ENCODE measurements at places on chromosomes 5 and 9.

GRCh38 chr9:108664309-108665255 lies 191.2 kb downstream of the ACTL7B start:
- DNase-seq: no peak

DNA sequence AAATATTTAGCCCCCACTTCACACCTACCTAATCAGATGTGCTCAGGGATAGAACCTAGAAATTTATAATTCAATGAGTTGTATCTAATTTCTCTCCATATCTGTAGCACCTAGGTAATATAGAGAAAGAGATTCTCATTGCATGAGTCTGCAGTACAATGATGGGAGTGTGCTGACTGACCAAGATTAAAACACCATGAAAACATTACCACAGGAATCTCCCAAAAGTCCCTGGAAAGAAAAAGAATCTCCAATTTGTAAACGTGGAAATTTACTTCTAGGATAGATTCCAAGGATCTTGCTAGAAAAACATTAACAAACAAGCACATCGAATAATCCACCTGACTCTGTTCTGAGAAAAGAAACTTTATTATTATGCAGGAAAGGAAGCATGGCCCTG lies 45.0 kb upstream of the DMRTA1 start:
- DNase-seq: no peak

GRCh38 chr9:91147079-91147708 lies 214.5 kb downstream of the AUH start:
- no peak for DNase-seq

GRCh38 chr9:17669206-17669605 lies 90.3 kb downstream of the SH3GL2 start:
- no peak for DNase-seq

GRCh38 chr9:112554516-112554915 lies 67.9 kb downstream of the KIAA1958 start:
- DNase-seq: peak; percentile 26

GRCh38 chr9:136100700-136101614 lies 5.9 kb upstream of the NACC2 start:
- no peak for DNase-seq

DNA sequence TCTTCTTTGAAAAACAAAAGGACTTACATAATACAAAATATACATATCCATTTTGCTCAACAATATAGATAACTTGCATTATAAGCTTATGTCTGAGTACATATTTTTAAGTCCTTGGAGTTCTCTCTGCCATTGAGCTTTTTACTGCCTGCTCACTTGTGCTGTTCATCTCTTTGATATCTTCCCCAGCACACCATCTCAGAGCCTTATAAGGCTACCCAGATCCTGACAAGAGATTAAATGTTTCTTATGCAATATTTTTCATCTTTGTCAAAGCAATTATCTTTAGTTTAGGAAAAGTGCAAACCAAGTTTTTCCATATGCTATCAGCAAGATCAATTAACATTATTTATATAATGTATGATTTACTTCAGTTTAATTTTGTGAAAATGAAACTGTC lies 60.7 kb upstream of the ITGA1 start:
- no peak for DNase-seq

DNA sequence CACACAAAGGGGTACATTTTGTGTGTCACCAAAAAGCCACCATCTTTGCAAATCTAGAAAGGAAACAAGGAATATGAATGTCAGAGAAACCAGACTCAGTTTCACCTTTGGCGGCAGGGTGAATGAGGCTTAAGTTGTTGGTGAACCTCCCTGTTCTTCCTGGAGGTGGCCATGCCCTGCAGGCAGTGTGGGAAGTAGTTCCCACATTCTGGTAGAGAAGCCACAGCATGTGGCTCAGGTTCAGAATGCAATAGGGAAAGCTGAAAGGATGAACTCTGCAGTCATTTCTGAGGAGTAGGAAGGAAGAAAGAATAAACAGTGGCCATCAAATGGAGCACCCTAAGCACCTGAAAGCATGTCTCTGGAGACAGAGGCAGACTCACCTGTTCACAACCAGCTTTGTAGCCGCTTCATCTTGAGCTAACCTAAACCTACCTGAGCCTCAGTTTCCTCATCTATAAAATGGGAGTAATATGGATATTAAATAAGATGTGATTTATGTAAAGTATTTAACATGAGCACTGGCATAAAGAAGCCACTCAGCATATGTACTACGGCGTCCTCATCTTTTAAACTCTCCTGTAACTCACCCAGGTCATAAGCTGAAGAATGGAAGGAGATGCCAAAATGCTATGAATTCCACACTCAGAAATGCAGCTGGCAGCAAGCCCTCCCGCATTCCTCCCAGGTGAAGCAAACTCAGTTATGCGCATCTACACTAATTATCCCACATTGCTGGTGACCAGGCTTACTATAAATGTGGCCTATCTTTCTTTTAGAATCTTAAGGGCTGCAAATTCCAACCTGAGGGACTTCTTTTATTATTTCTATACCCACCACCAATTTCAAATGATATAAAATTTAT lies 86.0 kb downstream of the ZNF608 start:
- peak; percentile 95 for DNase-seq

GRCh38 chr5:39941416-39941815 lies 516.6 kb upstream of the DAB2 start:
- DNase-seq: no peak

DNA sequence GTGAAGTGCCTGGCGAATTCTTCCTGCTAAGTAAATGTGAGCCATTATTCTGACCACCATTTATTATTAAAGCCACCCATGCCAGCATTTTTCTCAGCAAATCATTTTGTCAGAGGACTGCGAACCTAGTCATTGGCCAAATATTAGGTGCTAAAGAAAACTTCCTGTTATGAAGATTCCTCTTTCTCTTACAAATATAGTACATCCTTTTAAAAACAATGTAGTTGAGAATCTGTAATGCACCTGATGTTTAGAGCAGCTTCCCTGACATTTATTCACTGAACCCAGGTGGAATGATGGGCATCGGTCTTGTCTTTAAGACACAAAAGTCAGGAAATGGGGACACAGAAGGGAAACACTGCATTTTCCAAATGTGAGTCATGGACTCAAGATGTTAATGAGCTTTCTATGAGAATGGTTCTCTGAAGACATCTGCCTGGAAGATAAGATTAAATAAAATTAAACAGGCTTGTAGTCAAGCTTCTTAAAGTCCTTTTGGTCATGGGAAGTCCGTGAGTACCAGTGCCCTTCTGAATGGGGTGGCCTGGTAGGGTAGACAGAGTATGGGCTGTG lies 290.6 kb downstream of the FBXL7 start:
- no peak for DNase-seq

DNA sequence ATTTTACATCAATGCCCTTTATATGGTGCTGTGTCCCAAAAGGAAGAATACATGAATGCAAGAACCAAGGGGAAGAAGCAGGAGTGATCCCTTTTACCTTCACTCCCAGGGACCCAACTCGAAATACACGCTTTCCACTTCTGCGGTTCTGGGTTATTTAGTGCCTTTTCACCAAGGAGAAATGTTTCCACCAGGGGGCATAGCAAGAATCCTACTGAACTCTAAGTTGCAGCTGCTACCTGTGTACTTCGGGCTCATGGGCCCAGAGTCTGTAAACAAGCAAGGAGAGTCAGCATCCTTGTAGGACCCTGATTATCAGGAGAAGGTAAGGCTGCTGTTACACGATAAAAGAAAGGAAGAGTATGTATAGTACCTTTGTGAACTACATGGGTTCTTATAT lies 45.7 kb downstream of the DPYSL3 start:
- no peak for DNase-seq

DNA sequence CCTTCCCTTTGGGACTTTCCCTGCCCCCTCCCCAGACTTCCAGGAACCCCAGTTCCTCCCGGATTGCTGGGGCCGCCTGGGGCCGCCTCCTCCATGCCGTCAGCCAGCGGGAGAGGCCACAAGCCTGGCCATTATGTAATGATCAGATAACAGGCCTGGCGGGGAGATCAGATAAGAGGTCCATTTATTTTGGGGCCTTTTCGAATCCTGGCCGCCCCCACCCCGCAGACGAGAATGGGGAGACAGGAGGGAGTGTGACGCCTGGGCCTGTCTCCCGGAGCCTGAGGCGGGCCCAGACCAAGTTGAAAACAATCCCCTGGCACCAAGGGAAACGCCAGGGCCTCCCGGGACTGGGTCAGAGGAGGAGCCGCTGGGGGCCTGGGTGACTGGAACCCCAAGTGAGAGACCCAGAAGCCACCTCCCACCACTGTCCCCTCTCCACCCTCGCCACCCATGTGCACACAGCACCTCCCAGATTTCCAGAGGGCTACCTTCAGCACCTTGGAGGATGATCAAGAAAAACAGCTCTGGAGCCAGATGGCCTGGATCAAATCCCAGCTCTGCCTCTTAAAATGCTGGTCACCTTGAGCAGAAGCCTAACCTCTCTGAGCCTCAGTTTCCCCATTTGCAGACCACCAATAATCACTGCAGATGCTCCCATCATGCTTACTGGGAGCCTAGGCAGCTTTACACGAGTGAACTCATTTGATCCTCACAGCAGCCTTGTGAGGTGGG lies 7.8 kb downstream of the ENG start:
- peak; percentile 37 for DNase-seq

DNA sequence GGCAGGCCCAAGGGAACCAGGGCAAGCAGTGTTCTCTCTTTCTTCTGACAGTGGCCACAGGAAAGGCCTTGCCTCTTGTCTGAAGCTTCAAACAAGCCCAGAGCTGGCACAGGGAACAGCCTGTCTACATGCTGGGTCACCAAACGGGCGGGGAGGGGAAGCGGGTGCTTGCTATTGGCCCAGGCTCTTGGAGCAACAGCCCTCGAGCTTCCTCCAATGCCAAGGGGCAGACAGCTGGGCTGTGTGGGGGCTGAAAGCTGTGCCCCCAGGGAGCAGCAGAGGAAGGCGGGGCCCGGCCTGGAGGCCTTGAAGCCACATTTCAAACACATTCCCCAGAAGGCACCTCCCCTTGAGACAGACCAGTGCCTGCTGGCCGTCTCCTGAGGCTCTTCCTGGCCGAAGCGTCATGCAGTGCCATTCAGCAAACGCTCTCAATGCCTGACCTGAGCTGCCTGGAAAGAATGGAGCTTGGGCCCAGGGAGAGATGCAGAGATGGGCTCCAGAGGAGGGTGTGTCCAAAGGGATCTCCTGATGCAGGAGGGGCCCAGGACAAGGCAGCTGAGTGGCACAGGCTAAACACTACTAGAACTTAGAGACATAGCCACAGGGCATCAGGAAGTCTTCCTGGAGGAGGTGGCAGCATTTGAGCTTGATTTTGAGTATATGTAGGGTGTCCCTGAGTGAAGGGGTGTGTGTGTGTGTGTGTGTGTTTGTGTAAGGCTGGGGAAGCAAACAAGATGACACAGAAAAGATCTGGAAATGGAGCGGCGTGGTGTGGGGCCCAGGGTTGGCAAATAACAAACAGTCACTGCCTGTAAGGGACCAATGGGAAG lies 2.5 kb downstream of the FIBCD1 start:
- DNase-seq: peak; percentile 29

DNA sequence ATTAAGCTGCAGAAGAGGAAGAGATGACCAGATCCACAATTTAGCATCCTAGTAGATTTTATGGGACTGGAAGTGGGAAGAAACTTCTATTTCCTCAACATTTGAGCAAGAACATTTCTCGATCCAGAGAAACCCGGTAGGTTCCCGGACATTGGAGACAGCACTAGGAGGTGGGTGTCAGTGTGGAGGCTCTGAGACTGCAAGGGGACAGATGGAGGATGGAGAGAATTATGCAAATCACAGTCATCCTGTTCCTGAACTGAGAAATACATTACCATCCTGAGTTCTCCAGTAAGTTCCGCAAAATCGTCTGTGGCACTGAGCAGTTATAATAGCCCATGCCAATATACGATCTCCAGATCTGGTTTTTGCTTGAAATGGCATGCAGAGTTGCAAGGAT lies 25.6 kb downstream of the GLDC start:
- DNase-seq: no peak

DNA sequence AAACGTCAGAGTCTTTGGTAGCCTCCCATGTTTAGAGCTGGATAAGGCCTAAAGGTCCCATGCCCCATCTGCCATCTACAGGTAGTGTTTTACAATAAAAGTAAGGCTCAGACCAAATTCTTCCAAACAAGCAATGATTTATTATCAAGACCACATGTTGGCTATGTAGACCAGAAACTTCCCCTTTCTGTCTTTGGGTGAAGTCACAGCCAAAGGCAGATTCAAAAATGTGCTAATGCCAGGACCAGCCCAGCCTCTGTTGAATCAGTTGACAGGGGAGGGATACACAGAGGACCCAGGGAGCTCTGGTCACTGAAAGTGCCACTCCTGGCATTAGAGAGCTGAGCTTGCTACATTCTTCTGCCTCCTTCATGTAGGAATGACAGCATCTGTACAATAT lies 360.8 kb downstream of the NTRK2 start:
- no peak for DNase-seq

- DNase-seq: peak; percentile 39
These were observed 157.4 kb downstream of the TTLL11 start for GRCh38 chr9:121935739-121936138.

- no peak for DNase-seq
These were observed 764.5 kb upstream of the ADAMTS16 start for GRCh38 chr5:4375640-4376039.

DNA sequence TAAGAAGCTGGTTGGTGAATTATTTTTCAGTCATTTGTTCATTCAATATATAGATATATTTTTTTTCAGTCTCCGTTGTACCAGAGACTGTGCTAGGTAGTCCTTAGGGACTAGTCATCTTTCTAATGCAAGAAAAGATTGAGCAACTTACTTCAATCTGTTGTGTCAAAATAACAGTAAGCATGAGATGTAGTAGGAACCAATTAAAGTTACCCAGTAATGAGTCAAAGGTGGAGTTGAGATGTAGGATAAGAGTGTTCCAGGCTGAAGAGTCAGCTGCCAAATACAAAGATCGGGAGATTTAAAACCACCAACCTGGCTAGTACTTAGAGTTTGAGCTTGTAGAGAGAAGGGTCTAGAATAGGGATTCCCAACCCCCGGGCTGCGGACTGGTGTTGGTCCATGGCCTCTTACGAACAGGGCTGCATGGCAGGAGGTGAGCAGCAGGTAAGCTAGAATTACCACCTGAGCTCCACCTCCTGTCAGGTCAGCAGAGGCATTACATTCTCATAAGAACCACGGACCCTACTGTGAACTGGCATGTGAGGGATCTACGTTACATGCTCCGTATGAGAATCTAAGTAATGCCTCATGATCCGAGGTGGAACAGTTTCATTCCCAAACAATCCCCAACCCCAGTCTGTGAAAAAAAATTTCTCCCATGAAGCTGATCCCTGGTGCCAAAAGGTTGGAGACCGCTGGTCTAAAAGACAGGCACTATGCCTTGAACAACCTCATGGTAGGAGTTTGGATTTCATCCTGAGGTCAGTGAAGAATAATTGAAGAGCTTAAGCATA lies 1241.5 kb upstream of the WWC1 start:
- DNase-seq: no peak

DNA sequence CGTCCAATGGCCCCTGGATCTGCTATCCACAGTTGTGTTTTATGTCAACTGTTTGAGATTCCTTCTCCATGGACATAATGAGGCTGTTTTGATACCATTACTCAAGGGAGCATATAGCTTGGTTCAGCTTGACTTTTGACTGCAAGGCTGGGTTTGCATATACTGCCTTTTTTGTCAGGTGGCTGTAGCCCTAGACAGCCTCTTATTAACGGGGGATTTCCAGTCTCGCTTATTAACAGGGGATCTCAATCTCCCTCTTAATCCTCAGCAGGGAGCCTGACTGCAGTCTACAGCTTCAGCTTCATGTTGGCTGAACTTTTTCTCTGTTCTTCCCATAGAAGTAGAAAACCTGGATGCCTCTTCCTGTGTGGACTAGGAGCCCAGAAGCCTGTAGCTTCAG lies 73.7 kb upstream of the TNC start:
- DNase-seq: no peak

Measured in trophoblast cell (in vitro differentiated cells and primary cell).